ENCODE measurements at places on chromosomes 5 and 9.

DNA sequence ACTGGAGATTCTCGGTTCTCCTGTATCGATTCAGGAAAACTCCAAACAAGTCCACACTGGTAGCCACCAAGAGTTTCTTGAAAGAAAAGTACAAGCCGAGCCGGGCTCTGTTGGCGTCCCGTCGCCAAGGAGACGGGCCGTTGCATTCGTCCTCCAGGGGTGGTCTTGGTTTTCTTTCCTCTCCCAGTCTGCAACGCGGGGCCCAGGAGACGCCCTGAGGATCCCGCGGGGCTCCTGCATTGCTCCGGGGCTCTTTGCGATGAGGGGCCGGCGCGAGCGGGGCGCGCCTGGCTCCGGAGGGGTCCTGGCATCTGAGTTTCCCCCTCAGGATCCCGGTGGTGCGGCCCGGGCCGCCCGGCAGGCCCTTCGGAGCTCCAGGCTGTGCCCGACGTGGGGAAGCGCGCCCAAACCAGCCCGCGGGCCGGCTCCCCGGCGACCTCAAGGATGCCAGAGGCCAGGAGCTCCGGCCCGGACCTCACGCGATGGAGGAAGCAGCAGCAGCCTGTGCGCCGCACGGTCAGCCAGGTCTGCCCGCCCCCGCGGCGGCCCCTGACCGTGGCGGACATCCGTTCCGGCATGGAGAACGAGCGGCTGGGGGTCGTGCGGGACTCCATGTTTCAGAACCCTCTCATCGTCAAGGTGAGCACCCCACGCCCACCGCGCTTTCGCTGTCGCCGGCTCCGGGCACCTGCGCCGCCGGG is at the start of gene CFAP77:
CFAP77 (plus strand) TSS at position 384 of the 701 bp plus-strand sequence; CDS start at position 445, 61 bp downstream.
- no peak for DNase-seq

DNA sequence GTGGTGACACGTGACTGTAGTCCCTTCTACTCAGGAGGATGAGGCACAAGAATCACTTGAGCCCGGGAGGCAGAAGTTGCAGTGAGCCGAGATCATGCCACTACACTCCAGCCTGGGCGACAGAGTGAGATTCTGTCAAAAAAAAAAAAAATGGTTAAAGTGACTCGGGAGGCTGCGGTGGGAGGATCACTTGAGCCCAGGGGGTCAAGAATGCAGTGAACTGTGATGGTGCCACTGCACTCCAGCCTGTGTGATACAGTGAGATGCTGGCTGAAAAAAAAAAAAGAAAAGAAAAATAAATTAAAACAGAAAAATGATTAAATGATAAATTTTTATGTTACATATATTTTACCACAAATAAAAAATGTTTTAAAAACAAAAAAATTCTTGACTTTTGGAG is 51.9 kb downstream of the KLF4 start:
- DNase-seq: no peak

- peak; percentile 77 for DNase-seq
Measured at GRCh38 chr9:131349881-131350563, 43.9 kb upstream of the PRRC2B start.

- no peak for DNase-seq
Measured at GRCh38 chr9:110977259-110977709, 61.0 kb downstream of the LPAR1 start.

DNA sequence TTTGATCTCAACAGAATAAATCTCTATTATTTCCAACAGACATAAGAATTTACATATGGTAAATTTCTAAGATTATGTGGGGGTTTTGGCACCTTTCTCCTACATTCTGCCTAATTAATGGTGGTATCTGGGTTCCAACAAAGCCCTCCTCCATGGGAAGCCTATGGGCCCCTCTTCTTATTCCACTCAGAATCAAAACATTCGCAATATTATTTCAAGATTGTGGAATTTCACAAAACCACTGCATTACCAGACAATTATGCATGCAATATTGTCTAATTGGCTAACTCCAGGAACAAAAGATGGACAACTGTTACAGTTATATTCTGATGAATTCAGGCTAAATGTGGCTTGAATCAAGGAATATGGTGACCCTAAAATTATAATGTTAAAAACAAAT is 434.0 kb downstream of the NFIB start:
- DNase-seq: no peak

GRCh38 chr9:113179839-113180238 is 29.0 kb downstream of the SLC31A2 start:
- no peak for DNase-seq

GRCh38 chr9:95634536-95634935 is 117.8 kb upstream of the PTCH1 start:
- DNase-seq: no peak

GRCh38 chr5:159515197-159515596 is 184.9 kb upstream of the IL12B start:
- no peak for DNase-seq

DNA sequence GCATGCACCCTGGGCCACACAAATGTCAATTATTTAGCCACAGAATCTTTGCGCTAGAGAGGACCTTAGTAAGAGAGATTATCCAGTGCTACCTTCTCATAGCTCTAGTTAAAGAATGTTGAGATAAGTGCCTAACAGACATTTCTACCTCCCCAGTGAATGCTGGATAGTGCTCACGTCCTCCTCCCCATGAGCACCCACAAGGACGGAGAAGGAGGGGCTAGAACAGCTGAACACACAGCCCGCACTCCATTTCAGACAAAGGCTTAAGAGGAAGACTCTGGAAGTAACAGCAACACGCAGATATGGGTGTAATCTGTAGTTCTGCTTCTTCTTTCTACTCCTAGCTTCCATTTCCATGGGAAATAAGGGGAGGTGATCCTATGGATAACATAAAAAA is 120.5 kb downstream of the FEM1C start:
- peak; percentile 73 for DNase-seq

DNA sequence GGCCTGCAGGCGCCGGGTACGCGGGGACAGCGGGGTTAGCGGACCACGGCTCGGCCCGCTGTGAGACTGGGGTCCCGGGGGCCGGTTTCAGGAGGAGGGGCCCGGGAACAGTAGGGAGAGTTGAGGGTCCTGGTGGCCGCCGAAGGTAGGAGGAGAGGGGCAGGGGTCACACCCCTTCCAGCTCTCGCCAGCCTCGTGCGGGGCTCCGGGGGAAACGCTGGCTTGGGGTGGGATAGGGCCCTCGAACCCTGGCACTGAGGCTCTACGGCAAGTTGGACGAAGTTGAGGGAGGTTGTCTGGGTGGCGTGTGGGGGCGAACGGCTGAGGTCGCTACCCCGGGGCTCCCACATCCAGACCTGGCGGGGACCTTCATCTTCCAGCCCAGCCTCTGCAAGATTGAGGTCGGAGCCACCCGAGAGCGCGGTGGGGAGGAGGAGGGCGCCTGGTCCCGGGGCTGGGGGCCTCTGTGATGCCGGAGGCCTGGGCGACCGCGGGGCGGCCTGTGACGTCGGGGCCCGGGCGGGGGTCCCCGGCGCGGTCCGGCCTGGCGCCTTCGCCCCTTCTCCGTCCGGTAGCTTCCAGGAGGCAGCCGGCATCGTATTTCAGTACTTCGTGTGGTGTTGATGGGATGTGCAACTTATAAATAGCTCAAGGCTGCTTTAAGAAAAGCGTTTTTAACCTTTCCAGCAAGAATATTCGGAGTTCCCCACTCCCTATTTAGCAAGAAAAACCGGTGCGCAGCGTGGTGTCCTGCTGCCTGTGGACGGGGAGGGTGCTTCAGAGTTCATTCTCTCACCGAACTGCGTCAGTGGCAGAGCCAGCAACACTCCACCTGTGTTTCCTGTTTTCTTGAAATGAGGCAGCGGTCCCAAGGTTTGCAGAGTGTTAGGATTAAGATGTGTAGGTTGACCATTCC is 902 bp downstream of the HABP4 start:
- DNase-seq: no peak

DNA sequence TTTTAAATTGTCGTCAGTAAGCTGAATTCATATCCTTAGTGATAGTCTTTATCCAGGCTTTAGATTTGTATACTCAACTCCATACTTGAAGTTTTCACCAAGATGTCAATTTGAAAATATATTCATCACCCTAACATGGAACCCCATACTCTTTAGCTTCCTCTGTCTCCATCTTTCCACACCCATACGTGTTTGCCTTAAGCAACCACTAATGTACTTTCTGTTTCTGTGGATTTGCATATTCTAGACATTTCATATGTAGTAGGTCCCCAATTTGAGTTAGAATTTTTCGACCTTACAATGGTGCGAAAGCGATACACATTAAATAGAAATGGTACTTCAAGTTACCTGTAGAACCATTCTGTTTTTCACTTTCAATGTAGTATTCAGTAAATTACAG is 65.2 kb downstream of the NSD1 start:
- DNase-seq: no peak

DNA sequence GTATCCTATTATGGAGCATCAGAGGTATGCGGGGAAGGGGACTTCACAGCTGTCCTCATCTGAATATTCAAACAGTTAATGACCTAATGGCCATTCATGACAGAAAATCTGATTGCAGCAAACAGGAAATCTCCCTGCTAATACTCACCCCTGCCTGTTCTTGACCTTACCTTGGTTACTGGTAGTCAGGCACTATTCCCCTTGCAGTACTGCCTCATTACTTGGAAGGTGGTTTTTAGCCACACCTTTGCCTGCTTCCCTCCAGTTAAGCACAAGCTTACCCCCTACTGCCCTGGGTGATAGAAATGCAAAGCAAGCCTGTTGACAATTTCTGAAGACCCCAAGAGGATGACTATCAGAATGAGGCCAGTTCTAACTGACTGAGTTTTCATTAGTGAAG is 332.4 kb downstream of the NTRK2 start:
- no peak for DNase-seq

Data from SHP77 treated with DMSO at 0.1 percent for 48 hours (cell line).